ENCODE measurements at places on chromosomes 16 and 17.

DNA sequence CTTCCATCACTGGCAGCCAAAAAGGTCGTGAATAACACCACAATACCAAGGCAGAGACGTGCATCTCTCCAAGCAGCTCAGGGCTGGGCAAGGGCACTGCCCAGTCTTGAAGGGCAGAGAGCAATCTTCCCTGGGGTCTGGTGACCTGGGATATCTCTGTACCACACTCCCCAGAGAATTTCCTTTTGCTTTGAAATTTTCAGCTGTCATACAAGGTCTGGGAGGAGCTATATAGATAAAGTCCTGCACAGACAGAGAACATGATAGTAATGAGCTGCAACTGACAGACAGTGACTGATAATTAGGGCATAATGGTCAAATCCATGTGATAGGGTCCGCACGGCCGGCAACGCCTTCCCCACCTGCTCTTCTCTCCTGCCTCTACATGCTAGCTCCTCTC is 68.2 kb downstream of the DYNLRB2 start:
- no peak for DNase-seq

- DNase-seq = no peak
These were observed 178.9 kb downstream of the COPRS start for GRCh38 chr17:31680126-31680525.

DNA sequence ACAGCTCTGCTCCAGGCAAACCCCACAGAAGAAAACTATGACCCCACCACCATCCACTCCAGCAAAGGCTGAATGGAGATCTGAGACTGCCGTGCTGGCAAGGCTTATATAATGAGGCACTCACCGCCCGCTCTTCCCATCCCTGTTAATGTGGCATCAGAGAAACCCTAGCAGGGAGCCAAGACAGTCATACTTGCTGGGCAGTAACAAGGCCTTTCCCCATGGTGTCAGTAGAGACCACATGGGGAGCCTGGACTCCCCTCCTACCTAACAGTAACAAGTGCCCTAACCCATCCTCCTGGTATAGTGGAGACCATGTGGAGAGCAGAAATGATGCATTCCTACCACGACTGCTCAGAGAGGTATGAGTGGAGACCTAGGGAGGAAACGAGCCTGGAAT is 235.2 kb downstream of the C16orf78 start:
- peak; percentile 66 for DNase-seq

GRCh38 chr16:5220705-5221104 is 123.1 kb upstream of the EEF2KMT start:
- DNase-seq = no peak

DNA sequence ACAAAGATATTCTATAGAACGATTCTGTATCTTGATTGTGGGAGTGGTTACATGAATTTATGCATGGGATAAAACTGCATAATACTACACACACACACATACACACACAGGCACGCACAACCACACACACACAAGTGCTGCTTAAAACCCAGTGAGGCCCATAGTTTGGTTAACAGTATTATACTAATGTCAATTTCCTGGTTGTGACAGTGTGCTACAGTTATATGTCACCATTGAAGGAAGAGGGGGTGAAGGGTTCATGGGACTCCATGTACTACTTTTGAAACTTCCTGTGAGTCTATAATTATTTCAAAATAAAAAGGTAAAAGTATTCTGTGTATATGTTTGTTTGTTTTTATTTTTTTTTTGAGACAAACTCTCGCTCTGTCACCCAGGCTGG is 8.1 kb downstream of the ZC3H7A start:
- DNase-seq = no peak

GRCh38 chr16:12459391-12460063 is 344.2 kb downstream of the CPPED1 start:
- no peak for DNase-seq

GRCh38 chr16:84498859-84499620 is 5.4 kb downstream of the MEAK7 start:
- no peak for DNase-seq

- DNase-seq = no peak
These were observed 129.3 kb upstream of the TMEM97 start for GRCh38 chr17:28189667-28190066.

GRCh38 chr17:41178341-41178740 is 320 bp upstream of the KRTAP4-2 start:
- DNase-seq = no peak

- no peak for DNase-seq
These were observed 769.1 kb upstream of the CDH8 start for GRCh38 chr16:62805221-62805857.

DNA sequence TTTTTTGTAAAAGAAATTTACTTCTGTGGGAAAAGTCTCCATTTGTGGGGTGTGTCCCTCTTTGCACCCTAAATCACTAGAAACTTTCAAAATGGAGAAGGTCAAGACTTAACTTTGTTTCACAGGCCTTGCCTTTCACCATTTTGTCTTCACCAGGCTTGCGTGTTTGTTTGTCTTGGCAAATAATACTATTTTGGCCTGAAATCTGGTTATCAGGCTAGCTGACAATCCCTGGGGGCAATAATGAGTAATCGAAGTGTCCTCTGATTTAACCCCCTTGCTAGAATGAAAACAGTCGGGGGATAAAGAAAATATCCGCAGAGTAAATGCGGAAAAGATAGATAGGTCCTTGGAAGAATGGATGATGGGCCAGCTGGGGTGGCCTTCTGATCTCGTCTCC is 34.5 kb downstream of the SLC39A11 start:
- no peak for DNase-seq

- no peak for DNase-seq
These were observed 67.7 kb downstream of the WSCD1 start for GRCh38 chr17:6137716-6138502.

DNA sequence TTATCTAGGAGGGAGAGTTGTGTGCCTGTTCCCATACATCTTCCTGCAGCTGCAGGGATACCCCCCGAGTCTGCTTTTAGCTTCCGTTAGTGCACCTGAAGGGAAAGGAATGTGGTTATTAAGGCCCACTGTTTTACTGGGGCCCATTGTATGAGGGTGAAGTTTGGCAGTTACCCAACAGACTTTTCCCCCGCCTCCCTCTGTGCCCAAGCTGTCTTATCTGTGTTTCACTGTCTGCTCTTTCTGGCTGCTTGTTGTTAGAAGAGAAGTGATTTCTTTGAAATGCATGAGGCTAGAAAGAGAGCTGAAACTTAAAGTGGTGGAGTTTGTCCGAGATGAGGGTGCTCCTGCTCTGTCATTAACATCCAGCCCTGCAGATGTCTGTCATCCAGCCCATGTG is 7.4 kb upstream of the OR1A2 start:
- no peak for DNase-seq

GRCh38 chr16:2284797-2285576 is 17.1 kb upstream of the RNPS1 start:
- no peak for DNase-seq

GRCh38 chr17:2449486-2449885 is 48.6 kb upstream of the MNT start:
- DNase-seq = no peak

GRCh38 chr16:82609140-82609539 is 17.6 kb upstream of the CDH13 start:
- DNase-seq = no peak

DNA sequence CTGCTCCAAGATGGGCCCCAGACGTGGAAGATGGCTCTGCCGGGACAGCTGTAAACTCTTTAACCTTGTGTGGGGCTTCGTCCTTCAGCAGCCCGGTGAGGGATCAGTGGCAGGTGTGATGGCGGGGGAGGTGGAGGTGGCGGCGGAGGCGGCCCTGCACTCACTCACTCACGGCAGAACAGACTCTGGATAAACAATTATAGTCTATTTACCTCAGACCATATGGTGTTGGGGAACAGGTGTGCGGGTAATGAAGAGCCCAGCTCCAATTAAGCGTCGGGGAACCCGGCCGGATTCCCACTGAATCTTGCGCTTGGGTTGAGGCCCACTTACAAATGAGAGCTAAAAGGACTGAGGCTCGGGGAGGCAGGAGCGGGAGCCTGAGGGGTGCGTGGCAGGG is 104.3 kb upstream of the SDK2 start:
- no peak for DNase-seq

DNA sequence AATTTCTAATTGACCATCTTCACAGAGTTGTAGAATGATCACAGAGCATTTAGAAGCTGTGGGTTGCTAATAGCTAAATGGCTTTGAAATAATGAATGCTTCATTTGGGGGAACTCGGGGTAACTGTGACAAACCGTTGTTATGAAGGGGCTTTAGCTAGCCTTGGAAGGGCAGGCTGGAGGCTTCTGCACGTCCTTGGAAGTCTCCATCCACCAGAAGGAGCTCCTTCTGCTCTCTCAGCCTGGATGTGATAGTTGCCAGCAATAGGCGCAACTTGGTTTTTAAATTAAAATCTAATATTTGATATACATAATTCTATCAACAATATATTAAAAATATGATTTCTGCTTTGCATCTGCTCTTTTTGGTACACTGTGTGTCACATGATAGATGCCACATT is 200.5 kb downstream of the RPTOR start:
- DNase-seq = no peak

DNA sequence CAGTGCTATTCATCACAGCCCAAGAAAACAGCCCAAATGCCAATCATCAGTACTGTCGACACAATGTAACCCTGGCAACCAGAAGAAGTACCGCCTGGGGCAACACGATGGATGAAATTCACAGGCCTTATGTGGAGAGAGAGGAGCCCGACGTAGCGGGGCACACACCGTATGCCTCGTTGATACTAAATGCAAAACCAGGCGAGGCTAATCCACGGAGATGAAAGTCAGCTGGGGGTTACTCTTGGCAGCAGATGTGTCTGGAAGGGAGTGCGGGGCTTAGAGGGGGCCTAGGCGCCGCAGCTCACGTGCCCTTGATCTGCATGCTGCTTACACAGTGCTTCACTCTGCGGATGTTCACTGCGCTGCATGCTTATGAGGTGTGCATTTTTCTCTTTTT is 29.8 kb downstream of the ITGAE start:
- no peak for DNase-seq

GRCh38 chr16:19238406-19238805 is 47.1 kb upstream of the CLEC19A start:
- no peak for DNase-seq

DNA sequence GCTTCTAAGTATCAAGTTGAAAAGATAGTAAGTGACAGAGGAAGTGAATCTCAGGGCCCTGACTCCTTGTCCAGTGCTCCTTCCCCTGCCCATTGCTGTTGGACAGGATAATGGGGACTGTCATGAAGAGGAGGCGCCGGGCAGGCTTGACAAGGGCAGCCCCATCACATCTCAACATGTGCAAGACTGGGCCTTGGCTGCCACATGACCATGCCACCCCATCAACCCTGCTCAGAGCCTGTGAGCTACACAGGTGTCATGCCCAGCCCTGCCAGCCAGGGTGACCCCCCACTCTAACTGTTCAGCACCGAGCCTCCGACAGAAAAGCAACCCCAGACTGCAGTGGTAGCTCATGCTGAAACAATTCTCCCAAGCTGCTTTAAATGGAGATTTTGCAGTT is 171.6 kb downstream of the C16orf78 start:
- DNase-seq = no peak

DNA sequence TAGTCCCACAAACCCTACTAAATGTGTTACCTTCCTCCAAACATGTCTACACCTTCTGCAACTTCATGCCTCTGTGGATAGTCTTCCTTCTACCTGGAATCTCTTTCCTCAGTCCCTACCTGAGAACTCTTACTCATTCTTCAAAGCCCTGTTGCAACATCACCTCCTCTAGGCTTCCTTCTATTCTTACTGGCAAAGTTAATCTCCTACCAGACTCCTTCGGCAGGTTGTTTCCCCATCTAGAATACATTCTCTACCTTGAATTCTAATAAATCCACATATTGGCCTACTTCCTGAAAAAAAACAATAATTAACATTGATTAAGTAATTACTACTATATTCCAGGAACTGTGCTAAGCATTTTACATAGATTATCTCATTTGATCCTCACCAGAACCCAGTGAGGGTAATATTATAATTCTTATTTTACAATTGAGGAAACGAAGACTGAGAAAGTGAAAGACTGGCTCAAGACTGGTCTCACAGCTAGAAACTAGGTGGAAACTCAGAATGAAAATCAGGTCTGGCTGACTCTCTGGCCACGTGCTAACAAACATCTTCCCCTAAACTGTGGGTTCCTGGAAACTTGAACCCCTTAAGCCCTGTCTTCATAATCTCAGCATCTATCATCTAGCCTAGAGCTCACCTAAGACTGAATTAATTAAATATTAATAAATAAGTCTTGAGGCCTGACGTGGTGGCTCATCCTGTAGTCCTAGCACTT is 4.6 kb upstream of the STAT3 start:
- DNase-seq = no peak

GRCh38 chr17:75009139-75009724 is 3.2 kb upstream of the MRPL58 start:
- DNase-seq = no peak

DNA sequence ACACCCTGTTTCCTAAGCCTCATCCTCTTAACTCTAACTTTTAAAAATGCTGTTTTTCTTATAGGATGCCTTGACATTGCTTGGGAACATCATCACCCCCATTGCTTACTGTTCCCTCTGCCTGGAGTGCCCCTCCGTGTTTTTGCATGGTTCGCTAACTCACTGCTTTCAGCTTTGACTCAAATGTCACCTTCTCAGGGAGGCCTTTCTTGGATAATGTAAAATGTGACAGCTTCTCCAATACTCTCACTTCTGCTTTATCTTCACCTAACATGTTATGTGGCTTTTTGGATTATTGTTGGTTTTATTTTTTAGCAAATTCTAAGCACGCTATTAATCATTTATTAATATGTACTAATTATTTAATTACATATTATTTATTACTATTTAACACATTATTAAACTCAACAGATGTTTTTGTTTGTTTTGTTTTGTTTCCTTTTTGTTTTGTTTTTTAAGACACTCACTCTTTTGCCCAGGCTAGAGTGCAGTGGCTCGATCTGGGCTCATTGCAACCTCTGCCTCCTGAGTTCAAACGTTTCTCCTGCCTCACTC is 3.8 kb downstream of the CRYM start:
- no peak for DNase-seq

Data from lung microvascular endothelial cell (primary cell).